ENCODE measurements at places on chromosomes 16 and 17.

GRCh38 chr17:37465069-37465616 is 24.5 kb upstream of the DUSP14 start:
- DNase-seq, result peak; percentile 26

- DNase-seq, result peak; percentile 96
Observed at GRCh38 chr16:88977018-88977811, at the start of gene CBFA2T3. Gene CBFA2T3, minus strand, starts transcription at chr16:88977207. Its CDS starts 400 bp downstream, at chr16:88976807.

GRCh38 chr16:11089504-11090124 is 145.2 kb downstream of the CLEC16A start:
- DNase-seq, result no peak

- DNase-seq, result peak; percentile 50
Observed at GRCh38 chr16:67883872-67884261, 818 bp upstream of the NRN1L start.

- DNase-seq, result no peak
Observed at GRCh38 chr17:61689610-61690180, 98.7 kb upstream of the NACA2 start.

DNA sequence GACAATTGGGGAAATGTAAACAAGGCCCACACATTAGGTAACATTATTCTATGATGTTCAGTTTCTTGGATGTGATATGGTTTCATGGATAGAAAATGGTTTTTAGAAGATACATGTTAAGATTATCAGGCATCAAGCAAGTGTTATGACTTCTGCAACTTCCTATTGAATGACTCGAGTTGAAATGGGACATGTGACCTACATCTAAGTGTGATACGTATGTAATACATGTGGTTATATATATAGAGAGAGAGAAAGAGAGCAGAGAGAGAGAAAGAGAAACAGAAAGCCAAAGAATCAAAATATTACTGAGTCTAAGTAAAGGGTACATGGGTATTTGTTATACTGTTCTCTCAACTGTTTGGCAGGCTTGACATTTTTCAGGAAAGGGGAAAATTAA is 1.7 kb downstream of the TMEM170A start:
- DNase-seq, result peak; percentile 65

DNA sequence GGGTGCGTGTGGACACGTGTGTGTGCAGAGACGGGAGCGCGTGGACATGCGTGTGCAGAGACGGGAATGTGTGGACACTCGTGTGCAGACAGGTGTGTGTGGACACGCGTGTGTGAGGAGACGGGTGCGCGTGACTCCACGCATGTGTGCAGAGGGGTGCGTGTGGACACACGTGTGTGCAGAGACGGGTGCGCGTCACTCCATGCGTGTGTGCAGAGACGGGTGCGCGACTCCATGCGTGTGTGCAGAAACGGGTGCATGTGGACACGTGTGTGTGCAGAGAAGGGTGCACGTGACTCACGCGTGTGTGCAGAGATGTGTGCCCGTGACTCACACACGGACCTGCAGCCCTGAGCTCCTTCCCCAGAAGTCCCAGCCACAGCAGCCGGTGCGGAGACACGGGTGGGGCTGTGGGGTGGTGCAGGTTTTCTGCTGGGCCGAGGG is 2.2 kb upstream of the CD7 start:
- no peak for DNase-seq

- DNase-seq, result no peak
Observed at GRCh38 chr16:30771726-30772125, 9.6 kb downstream of the RNF40 start.
